ENCODE measurements at places on chromosomes 12 and 14. TPM values are rescaled to one million over a fixed set of nuclear protein-coding genes. Genes with fewer than 3 reads are reported as not detected.

- no peak overlapping the region for H3K27ac ChIP-seq
- peaks cover 32% of the 10 kb centered on the region for H3K27me3 ChIP-seq
- H3K4me3 ChIP-seq: no peak overlapping the region
- peaks cover 19% of the 10 kb centered on the region for H3K36me3 ChIP-seq
- H3K4me1 ChIP-seq: peaks cover 27% of the 10 kb centered on the region
Observed at GRCh38 chr14:81537193-81537592, 3.5 kb upstream of the SEL1L start.

DNA sequence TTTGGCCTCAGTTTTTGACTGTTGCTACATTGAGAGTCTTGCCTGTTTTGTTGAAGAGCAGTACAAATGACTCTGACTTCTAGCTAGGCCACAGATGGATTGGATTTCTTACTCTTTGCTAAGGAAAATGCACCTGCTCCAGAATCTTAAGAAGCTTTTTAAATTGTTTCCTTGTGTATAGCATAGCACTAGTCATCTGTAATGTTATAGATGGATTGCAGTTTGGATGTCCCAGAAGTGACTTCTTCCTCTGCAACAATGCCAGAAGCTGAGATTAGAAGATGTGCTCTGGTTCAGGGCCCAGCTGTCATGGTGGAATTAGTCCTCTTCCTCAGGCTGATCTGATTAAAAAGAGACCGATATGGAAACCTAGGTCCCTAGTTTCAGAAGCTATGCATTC lies 67.9 kb downstream of the DAAM1 start:
- no peak overlapping the region for H3K27ac ChIP-seq
- no peaks in the 10 kb centered on the region for H3K36me3 ChIP-seq

- H3K4me3 ChIP-seq: no peak overlapping the region
- H3K4me1 ChIP-seq: no peaks in the 10 kb centered on the region
- no peak overlapping the region for H3K27ac ChIP-seq
- peaks cover 76% of the 10 kb centered on the region for H3K27me3 ChIP-seq
- no peak for DNase-seq
- no peaks in the 10 kb centered on the region for H3K36me3 ChIP-seq
Observed at GRCh38 chr12:10771132-10771733, 31.2 kb downstream of the TAS2R7 start.

DNA sequence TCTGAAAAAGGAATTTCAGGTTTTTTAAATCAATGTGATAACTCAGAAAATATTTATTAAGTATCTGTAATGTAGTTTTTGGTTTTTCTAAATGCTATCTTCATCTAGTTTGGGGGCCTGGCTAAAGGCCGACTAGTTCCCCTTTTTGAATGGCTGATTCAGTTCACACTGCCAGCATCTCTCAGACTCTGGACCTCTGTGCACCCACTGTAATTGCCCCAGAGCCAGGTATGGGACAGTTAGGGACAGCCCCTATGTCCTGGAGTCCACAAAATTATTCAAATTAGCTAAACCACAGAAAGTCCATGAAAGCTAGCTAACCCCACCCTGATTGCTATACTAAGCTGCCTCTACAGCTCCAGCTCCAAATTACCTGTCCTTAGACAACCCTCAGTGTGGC lies 49.1 kb upstream of the RGS6 start:
- H3K27me3 ChIP-seq: peaks cover 52% of the 10 kb centered on the region
- H3K4me3 ChIP-seq: no peak overlapping the region
- H3K4me1 ChIP-seq: no peaks in the 10 kb centered on the region

GRCh38 chr14:78310272-78310671 lies 140.1 kb downstream of the NRXN3 start:
- H3K4me3 ChIP-seq: no peak overlapping the region
- H3K36me3 ChIP-seq: no peaks in the 10 kb centered on the region
- no peak overlapping the region for H3K27ac ChIP-seq
- no peaks in the 10 kb centered on the region for H3K4me1 ChIP-seq

DNA sequence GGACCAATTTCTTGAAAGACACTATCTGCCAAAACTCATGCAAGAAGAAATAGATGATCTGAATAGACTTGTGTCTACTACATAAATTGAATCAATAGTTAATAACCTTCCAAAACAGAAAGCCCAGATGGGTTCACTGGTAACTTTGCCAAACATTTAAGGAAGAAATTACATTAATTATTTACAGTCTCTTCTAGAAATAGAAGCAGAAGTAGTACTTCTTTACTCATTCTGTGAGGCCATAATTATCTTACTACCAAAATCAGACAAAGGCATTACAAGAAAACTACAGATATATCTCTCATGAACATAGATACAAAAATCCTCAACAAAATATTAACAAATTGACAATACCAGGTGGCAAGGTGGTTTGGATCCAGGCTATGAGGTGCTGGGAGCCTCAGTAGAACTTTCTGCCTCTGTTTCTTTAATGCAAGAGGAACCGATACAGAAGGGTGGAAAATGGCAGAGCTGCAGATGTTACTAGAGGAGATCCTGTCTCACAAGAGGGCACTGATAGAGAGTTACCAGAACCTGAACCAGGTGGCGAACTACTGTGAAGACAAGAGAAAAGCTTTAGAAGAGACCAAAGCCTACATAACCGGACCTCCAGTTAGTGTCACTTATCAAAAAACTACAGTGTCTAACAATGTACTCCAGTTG lies 33.7 kb upstream of the KTN1 start:
- no peaks in the 10 kb centered on the region for H3K27me3 ChIP-seq
- no peak overlapping the region for H3K27ac ChIP-seq
- H3K4me3 ChIP-seq: no peak overlapping the region
- no peaks in the 10 kb centered on the region for H3K36me3 ChIP-seq
- peaks cover 21% of the 10 kb centered on the region for H3K4me1 ChIP-seq
- DNase-seq: no peak

DNA sequence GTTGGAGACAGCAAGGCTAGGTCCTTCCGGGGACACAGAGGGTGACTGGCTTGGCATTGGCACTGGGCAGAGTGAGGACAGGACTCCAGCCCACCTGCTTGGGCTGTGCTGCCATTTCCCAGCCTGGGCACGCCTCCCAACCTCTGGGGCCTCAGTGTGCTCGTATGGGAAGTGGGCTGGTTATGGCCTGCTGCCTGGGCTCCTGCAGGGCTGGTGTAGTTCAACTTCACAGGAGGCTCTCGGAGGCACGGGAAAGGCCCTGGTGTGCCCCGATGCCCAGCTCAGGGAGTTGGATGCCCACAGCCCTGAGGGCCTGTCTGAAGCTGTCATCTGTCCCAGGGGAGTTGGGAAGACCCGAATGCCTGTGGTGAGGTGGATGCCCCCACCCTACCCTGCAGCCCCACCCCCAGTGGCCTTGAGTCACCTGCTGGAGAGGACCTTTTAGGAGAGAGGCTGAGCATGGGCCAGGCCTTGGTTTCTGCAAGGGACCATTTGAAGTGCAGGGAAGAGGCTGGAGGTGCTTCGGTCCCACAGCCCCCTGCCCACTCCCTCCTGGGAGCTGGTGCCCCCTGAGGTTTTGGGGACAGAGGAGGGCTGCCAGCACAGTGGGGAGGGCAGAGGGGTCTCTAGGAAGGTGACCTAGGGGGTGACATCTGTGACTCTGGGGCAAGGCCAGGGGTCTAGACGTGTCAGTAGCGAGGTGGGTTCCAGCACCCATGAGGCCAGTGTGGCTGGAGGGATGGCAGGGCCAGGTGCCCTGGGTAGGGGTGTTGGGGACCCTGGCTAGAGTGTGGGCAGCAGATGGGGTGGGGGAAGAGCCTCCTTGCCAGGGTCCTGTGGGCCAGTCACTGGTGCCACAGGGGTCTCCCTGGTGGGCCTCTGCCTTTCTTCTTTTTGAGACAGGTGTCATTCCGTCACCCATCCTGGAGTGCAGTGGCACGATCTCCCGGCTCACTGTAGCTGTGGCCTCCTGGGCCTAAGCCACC lies 9.1 kb downstream of the ULK1 start:
- no peaks in the 10 kb centered on the region for H3K27me3 ChIP-seq
- DNase-seq: no peak
- H3K27ac ChIP-seq: no peak overlapping the region
- H3K4me1 ChIP-seq: peaks cover 12% of the 10 kb centered on the region

DNA sequence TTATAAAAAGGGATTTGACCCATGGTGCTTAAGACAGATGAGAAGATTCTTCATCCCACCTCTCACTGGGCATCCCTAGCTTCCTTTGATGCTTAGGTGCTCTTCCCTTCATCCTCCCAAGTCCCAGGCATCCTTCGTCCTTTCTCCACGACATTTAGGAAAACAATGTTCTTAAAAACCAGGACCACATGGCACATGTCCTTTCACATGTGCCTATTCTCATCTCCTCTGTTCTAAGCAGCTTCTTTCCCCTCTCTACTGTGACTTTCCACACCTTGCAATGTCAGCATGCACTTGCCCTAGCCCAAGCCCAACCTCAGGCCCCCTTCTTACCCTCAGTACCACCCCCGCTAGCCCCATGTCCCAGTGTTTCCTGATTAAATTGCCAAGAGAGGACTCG lies 12.2 kb downstream of the TPH2 start:
- H3K27ac ChIP-seq: no peak overlapping the region
- no peaks in the 10 kb centered on the region for H3K4me1 ChIP-seq
- no peak overlapping the region for H3K4me3 ChIP-seq
- DNase-seq: no peak

DNA sequence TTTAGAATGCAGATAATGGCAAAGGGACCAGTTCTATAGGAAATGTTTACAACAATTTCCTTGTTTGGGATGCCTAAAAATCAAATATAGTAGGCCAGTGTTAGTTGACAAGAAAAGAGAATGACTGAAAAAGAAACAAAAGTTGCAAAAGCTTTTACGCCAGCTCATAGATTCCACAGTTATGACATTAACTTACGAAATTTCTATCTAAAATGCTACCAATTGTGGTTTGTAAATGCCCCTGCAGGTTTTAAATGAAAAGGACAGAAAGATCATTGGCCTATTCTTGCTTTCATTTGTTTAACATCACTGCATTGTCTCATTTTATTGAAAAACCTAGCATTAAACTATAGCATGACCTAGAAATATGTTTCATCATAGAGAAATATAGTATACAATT lies 345.8 kb downstream of the CCDC91 start:
- no peaks in the 10 kb centered on the region for H3K4me1 ChIP-seq
- H3K27ac ChIP-seq: no peak overlapping the region
- DNase-seq: no peak

GRCh38 chr12:91763654-91764370 lies 381.8 kb downstream of the BTG1 start:
- H3K36me3 ChIP-seq: no peaks in the 10 kb centered on the region
- H3K27ac ChIP-seq: no peak overlapping the region
- H3K4me3 ChIP-seq: no peak overlapping the region
- H3K4me1 ChIP-seq: no peaks in the 10 kb centered on the region
- H3K27me3 ChIP-seq: no peaks in the 10 kb centered on the region
- DNase-seq: no peak

DNA sequence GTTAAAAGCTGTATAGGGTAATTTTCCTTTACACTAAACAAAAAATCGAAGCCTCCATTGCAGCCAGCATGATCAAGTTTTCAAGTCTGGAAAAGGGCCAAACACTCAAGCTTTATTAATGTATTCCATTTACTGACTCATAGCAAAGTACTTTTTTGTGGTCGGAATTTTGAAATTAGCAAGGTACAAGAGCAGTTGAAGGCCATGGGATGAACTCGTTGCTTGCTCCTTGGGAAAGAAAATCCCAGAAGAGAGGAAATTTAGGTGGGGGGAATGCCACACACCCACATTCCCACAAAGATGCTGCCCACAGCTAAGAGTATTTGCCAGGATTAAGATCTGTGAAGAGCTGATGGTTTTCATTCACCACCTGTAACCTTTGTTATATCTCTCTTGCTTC lies 333.7 kb downstream of the EGLN3 start:
- peaks cover 55% of the 10 kb centered on the region for H3K27me3 ChIP-seq
- DNase-seq: no peak
- no peaks in the 10 kb centered on the region for H3K36me3 ChIP-seq
- H3K27ac ChIP-seq: no peak overlapping the region
- no peak overlapping the region for H3K4me3 ChIP-seq

GRCh38 chr12:65998031-65998430 lies 132.5 kb downstream of the LLPH start:
- no peak overlapping the region for H3K27ac ChIP-seq
- no peaks in the 10 kb centered on the region for H3K36me3 ChIP-seq
- no peak overlapping the region for H3K4me3 ChIP-seq
- no peak for DNase-seq
- no peaks in the 10 kb centered on the region for H3K27me3 ChIP-seq

DNA sequence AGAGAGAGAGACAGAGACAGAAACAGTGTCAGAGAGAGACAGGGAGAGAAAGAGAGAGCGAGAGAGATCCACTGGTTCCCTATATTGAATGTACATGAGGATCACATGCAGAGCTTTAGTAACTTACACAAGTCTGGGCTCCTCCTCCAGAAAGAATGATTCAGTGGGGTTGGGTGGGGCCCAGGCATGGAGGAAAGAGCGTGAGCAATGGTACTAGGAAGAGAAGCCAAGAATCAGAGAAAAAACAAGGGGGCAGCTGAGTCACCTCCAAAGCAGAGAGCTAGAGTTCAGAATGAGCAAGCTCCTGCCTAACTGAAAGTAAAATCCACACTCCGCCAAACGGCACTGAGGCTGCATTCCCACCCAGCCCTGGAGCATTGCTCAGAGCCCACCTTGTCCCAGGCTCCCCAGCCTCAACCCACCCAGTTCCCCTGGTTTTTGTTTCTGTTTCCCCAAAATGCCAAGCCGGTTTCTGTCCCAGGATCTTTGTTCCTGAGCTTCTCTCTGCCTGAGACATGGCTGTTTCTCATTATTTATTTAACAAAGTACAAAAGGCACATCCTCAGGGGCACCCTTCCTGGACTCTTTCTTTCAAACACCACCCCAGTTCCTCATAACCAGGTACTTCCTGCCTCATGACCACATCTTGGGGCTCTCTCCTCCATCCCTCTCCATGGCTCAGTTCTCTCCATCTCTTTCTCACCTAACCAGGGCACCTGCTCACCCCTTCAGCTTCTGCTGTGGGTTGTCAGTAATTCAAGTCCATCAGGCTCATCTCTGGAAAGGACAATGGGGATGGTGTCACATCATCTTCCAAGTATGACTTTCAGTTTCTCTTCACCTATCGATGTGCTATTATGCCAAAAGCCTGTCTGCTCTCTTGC lies 670.3 kb upstream of the TBX3 start:
- H3K4me3 ChIP-seq: no peak overlapping the region
- no peaks in the 10 kb centered on the region for H3K27me3 ChIP-seq
- DNase-seq: no peak
- no peaks in the 10 kb centered on the region for H3K4me1 ChIP-seq

- no peak overlapping the region for H3K27ac ChIP-seq
- no peak for DNase-seq
- no peaks in the 10 kb centered on the region for H3K27me3 ChIP-seq
- H3K4me3 ChIP-seq: no peak overlapping the region
Observed at GRCh38 chr14:97350894-97351731, 553.9 kb downstream of the VRK1 start.

CPNE6 gene
- not detected for total RNA-seq

RTN1 gene
- not detected for total RNA-seq

Data from Calu3 (cell line).